Esophagus squamous epithelium (tissue), 5 donors: ENCODE measurements at places on chromosomes 4 and X. TPM values are rescaled to one million over a fixed set of nuclear protein-coding genes. Genes with fewer than 3 reads are reported as not detected.

CSAG1 gene
- total RNA-seq = not detected

EFNB1 gene
- 40.4 TPM for total RNA-seq

HSFX3 gene
- total RNA-seq = not detected

FRMD7 gene
- total RNA-seq = not detected

FATE1 gene
- total RNA-seq = not detected

GSX2 gene
- not detected for total RNA-seq

TCEAL2 gene
- not detected for total RNA-seq

AVPR2 gene
- total RNA-seq = 1.3 TPM

ESX1 gene
- total RNA-seq = not detected

CENPE gene
- 14.3 TPM for total RNA-seq

P2RY10 gene
- 0.38 TPM for total RNA-seq

MGARP gene
- not detected for total RNA-seq

PCDH18 gene
- 20.4 TPM for total RNA-seq

PABPC1L2B gene
- not detected for total RNA-seq

NWD2 gene
- not detected for total RNA-seq

ARSD gene
- 18.9 TPM for total RNA-seq

IL15 gene
- total RNA-seq = 2.7 TPM

PCSK1N gene
- total RNA-seq = 0.44 TPM

PHEX gene
- 0.19 TPM for total RNA-seq

EDNRA gene
- total RNA-seq = 8.2 TPM
